H54 (cell line): ENCODE measurements at places on chromosomes 16 and 17.

- no peak for DNase-seq
Observed at GRCh38 chr16:868846-869822, 68.6 kb upstream of the GNG13 start.

GRCh38 chr17:65565559-65565958 lies 4.1 kb upstream of the AXIN2 start:
- DNase-seq, result no peak

GRCh38 chr16:58843675-58844074 lies 109.6 kb upstream of the GOT2 start:
- DNase-seq, result no peak

GRCh38 chr16:1667271-1667670 lies 10.8 kb upstream of the JPT2 start:
- no peak for DNase-seq

DNA sequence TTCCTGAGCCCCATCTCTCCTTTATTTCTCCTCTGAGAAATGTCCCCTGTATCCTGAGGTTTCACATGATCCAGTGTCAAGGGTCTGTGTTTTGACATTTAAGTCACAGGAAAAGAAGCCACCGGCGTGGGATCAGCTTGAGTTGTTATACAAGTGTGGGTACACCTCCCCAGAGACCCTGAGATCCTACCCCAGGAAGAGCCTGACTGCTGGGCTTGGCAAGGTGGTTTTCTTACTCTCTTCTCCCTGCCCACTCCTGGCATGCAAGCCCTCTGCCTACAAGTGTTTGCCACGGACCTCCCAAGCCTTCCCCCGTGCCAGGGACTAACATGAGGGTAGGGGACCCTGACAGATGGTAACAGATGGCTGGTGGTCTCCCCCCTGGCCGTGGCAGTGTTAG lies 2.8 kb upstream of the ARHGAP27 start:
- no peak for DNase-seq

DNA sequence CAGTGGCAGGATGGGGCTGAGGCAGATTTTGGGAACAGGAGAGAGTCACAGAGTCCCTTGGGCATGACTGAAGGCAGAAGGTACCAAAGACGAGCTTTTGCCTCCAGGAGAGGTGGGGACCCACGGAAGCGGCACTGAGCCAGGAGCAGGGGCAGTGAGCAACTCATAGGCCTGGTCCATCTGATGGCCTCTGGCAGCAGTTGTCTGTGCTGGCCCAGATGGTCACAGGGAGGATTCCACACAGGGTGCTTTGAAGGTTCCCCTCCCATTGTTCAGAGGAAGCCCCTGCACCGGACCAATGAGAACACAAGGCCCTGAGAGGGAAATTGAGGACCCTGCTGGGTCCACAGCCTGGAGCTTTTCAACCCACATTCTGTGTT lies 360.3 kb upstream of the TNRC6C start:
- no peak for DNase-seq

DNA sequence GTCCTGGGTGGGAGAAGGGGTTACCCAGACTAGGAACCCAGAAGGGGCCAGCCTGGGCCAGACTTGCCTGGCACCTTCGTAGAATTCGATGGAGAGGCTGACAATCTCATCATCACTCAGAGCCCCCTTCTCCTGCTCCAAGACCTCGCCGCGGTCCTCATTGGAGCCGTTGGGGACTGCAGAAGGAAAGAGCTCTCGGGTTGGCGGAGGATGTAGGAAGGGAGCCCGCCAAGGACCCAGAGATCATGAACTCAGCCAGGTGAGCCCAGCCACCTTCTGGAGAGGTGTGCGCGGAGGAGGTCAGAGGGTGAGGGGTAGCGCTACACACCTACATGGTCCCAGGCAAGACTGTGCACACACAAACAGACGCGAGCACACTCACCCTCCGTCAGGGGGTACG lies 8.5 kb downstream of the CISD3 start:
- DNase-seq, result no peak

- DNase-seq, result no peak
Observed at GRCh38 chr17:27290916-27291598, 2.9 kb upstream of the WSB1 start.

- DNase-seq, result peak; percentile 12
Observed at GRCh38 chr17:30379303-30379902, 676 bp downstream of the CPD start.

- no peak for DNase-seq
Observed at GRCh38 chr16:11190588-11191560, 65.1 kb downstream of the SOCS1 start.

DNA sequence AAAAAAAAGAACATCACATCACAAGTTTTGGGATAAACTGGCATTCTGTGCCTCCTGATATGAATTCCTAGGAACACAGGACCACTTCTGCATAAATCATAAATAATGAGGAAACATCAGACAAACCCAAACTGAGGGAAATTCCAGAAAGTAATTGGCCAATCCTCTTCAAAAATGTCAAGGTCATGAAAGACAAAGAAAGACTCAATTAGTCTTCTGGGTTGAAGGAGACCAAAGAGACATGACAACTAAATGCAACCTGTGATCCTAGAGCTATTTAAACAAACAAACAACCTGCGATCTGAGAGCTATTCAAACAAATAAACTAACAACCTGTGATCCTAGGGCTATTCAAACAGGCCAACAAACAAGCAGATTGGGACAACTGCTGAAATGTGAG lies 144.3 kb downstream of the VPS53 start:
- DNase-seq, result no peak

DNA sequence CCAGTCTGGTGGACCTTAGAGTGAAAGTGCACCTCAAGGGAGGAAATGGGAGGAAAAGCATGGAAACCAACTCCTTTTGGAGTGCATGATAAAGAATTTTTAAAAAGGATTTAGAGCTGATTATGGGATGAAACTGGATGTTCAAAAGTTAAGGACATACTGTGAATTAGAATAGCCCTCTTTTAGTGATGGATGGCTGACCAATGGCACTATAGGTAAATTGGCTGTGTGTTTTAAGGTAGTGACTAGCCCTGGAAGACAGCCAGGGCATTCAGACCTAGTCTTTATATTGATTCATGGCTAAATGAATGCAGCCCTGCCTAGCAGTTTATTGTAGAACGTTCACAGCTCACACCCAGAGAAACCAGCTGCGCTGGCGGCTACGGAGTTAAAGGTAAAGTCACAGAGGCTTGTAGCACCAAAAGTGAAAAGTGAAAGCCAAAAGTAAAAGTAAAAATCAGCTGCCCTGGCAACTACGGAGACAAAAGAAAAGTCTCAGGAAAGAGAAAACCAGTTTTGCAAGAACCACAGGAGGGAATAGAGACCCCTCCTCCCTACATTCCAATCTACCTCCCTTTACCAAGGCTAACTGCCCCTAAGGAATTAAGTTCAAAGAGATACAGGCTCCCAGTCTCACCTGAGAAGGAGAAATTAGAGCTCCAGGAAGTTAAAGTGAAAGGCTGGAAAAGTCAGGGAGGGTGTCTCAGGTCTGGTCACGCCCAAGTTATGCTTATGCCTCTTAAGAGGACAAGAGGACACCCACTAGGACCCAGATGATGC lies 21.8 kb downstream of the ACSM1 start:
- no peak for DNase-seq

DNA sequence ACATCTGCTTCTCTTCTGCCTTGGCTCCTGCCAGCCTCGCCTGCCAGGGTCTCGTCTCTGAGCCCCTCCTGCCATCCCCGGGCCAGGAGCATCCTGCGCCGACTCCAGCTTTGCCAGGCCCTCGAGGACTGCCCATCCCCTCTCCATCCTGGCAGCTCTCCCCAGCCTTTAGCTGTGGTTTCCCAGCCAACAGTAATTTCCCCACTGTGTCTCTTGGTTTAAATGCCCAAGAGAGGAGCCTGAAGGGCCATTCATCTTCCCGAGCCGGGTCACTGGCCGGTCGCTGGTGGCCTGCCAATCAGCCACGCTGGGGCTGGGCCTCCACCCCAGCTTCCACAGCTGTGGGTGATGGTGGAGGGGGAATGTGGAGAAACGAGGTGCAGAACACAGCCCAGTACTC lies 47.8 kb downstream of the MRC2 start:
- DNase-seq, result no peak

DNA sequence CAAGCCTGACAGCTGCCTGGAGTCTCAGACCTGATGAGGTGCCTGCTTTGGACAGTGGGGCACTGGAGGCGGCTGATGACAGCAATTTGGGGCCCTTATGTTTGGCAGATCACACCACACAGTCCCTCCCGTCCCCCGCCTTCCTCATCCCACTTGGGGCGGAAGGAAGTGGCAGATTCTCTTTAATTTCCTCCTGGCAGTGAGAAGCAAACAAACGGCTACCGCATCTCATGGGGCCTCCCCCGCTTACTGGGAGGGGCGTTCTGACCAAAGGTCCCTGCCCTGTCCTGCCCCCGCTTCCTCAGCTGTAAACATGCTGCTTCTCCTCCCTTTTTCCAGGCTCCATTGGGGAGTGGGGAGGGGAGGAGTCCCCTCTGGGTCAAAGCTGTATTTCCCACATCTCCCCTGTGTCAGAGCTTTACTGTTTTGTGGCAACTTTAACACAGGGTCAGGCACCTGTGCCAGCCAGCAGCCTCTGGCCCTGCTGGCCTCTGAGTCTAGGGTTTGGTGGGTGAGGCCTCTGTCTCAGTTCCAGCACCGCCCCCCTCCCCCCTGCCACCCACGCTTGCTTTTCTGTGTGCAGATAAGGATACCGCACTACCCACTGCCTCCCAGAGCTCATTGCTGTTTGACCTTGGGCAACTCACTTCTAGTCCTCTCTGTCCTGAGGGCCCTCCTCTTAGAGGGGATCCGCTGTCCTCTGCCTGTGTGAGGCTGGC lies 5.4 kb upstream of the NFATC3 start:
- no peak for DNase-seq

- DNase-seq, result no peak
Observed at GRCh38 chr17:78399693-78400144, 21.3 kb downstream of the PGS1 start.

GRCh38 chr16:71894229-71894920 lies 956 bp upstream of the IST1 start:
- DNase-seq, result no peak

DNA sequence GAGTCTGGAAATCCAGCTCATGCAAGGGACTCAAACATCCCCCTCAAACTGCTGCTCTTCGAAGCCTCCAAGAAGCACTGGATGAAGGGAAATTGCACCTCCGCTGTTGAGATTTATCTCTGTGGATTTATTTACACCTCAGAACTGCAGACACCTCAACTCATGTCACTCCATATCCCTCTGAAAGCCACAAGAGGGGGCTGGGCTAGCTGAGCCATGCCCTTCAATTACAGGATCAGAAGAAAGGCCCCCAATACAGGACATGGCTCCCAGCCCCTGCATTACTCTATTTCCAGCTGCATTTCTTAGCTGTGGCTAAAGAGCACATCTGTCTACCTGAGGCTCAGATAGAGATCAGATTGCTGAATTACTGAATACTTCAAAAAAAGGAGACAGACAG lies 103.1 kb upstream of the DYNLRB2 start:
- DNase-seq, result no peak

- DNase-seq, result no peak
Observed at GRCh38 chr16:3235856-3236669, 1.1 kb upstream of the ZNF200 start.

GRCh38 chr16:11992586-11993524 lies 16.3 kb downstream of the SNX29 start:
- DNase-seq, result no peak

DNA sequence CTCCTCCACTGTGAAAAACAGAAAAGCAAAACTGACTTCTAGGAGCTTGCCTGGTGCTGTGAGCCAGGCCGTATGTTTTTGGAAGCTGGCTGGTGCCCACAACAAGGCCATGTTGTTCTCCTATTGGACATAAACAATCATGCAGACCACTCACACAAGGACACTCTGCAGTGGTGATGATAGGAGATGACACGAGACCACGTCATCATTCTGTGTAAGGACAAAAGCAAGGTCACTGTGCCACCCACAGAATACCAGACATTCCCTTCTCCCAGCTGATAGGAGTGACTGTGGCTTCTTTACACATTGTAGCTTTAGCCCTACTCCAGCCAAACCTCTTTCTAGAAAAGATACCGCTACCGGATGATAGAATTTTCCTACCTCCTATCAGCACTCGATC lies 47.7 kb upstream of the LCMT1 start:
- no peak for DNase-seq

GRCh38 chr16:66740533-66740932 lies 10.9 kb downstream of the DYNC1LI2 start:
- DNase-seq, result no peak

GRCh38 chr17:45311760-45312476 lies 4.9 kb downstream of the MAP3K14 start:
- DNase-seq, result peak; percentile 51

DNA sequence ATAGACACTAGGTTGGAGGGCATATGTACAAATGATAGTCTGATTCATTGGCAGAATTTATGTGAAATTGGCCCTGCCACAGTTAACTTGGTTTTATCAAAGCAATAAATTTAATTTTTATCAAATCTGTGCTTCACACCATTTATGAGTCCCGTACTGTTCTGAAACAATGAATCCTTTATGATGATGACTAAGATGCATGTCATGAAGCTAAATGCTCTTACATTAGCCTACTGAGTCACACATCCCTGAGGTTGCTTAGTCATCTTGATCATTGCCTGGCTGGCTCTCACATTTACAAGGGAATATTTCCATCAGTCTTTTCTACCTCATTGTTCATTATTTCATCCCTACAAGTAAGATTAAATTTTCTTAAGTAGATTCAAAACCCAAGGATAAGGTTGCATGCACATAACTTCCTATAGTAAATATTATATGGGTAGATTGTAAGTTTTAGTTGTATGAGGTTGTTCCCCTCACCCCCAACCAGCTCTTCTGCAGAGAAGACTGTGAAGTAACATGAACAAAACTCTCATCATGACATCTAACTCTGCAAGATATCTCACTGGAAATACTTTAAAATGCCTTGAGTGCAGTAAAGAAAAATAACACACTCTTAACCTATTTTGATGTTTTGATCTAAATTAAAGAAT lies 170.7 kb downstream of the CYB561 start:
- peak; percentile 38 for DNase-seq

- DNase-seq, result no peak
Observed at GRCh38 chr17:71636644-71637043, 484.2 kb upstream of the SOX9 start.

DNA sequence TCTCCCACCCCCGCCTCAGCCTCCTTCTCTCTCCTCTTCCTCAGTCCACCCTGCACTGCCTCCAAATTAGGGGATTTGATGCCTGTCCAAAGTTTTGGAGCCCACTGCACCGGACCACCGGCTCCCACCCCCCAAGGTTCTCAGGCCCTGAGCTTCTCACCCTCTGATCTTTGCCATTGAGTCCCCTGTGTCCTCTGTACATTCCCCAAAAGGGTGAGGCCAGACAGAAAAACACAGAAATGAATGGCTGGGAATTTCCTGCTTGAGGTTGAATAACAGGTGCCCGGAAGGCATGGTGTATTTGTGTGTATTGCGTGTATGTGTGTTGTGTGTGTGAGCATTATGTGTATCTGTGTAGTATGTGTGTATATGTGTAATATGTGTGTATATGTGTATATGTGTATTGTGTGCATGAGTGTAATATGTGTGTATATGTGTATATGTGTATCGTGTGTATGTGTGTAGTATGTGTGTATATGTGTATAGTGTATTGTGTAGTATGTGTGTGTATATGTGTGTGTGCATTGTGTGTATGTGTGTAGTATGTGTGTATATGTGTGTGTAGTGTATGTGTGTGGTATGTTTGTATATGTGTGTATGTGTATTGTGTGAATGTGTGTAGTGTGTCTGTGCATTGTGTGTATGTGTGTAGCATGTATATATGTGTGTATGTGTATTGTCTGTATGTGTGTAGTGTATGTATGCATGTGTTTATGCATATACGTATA lies 16.0 kb upstream of the CCL17 start:
- DNase-seq, result no peak

- DNase-seq, result no peak
Observed at GRCh38 chr17:81920612-81921536, 2.9 kb upstream of the SIRT7 start.
